NCI-H1092 (cell line): ENCODE measurements at places on chromosomes 3 and 15.

DNA sequence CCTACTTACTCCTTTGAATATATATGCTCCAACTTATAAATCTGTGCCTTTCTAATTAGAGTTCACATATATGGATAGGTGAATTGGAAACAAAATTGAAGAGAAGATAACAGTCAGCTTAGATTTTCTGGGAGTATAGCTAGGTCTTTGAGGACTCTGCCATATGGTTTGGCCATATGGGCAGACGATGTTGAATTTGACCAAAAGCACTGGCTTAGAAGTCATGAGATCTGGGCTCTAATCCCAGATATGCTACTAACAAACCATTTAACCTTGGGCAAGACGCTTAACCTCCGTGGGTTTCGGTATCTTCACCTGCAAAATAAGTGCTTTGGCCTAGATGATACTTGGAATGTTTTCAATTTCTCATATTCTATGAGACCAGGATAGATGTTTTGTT, 154.1 kb downstream of the LSAMP start:
- DNase-seq: no peak

DNA sequence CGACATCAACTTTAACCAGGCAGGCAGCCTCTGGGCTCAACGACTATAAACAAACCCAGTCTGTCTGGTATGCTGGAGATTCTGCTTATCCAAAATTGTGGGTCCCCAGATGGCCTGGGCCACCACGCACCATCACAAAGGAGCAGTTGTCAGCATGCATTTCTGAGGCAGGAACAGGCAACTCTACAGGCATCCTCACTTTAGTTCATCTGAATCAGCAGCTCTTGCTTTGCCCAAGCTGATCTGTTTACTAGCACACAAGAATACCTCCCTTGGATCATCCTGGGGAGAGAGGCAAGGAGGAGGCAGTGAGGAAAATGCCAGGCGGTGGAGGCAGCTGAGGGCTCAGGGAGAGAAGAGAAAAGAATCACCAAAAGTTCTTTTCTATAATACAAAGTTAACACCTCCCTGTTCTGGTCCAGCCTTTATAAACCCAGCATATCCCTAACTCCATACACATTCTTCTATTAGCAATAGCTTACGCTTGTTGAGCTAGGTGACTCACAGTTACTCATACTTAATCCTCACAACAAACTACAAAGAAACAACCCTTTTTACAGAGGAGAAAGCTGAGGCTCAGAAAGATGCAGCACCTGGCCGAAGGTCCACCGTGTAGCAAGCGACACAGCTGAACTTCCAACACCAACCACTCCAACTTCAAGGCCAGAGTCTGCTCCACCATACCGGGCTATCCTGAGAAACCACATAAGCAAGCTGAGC, 33.6 kb downstream of the ZDHHC3 start:
- no peak for DNase-seq

DNA sequence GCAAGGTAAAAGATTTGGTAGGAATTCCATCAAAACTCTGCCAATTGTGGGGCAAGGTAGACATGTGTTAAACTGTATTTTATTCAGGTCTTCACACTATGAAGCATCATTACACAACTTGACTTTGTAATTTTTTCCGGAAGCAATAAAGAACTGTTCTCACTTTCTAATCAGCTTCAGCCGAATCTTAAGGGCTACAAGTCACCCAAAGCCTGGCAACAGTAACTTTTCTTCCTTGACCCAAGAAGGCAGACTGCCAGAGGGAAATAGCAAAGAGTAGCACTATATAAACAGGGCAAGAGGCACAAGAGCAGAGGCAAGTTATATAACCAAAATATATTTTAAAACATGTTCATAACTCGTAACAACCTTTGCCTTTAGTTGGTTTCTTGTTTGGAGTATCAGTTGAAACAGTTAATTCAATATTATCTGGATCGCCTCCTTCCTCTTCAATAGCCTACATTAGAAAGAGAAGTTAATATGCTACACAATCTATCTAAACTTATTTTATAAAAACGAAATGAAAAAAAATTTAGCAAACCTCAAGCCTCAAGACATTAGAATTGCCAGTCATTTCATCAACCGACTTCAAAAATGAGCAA, 1.4 kb downstream of the SLTM start:
- no peak for DNase-seq

- no peak for DNase-seq
Measured at GRCh38 chr15:73926219-73927002, at the start of gene LOXL1. LOXL1 (plus strand) TSS chr15:73926462; CDS start chr15:73926784, 322 bp downstream.

- no peak for DNase-seq
Measured at GRCh38 chr3:197782230-197782629, 8.8 kb upstream of the LRCH3 start.

GRCh38 chr15:39680868-39681267, 100.0 kb downstream of the THBS1 start:
- no peak for DNase-seq

DNA sequence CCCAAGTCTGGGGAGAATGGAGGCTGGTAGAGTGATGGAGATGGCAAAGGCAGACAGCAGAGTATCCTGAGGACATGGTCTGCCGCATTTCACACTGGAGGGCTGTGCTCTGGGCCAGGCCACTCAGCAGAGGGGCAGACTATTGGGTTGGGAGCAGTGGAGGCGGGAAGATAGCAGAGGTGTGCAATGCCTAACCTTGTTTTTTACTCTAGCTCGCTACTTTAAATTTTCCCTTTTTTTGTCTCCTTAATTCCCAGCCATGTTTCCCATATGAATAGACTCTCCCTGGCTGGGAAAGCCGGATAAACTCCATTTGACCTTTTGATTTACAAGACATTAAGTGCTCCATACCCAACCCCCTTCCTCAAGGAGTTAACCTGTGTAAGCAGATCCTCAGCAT, 33.5 kb upstream of the ST6GAL1 start:
- no peak for DNase-seq

DNA sequence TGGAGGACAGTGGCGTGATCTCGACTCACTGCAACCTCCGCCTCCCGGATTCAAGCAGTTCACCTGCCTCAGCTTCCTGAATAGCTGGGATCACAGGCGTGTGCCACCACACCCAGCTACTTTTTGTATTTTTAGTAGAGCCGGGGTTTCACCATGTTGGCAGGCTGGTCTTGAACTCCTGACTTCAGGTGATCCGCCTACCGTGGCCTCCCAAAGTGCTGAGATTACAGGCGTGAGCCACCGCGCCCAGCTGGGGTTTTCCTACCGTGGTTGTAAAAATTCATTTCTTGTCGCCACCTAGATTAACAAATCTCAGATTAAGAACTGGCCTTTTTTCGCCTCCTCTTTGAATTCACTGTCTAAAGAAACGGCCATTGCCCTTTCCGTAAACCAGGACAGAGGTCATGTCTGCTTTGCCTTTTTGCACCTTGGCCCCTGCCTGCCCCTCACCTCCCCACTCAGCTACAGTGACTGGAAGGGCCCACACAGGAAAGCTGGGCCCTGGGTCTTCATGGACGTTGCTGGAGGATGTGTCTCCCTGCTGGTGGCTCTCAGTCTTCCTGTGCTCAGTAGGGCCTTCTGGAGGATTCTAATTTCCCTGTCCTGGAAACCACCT, 17.2 kb downstream of the ZNF710 start:
- no peak for DNase-seq

- no peak for DNase-seq
Measured at GRCh38 chr15:73746883-73747282, 6.3 kb downstream of the INSYN1 start.

GRCh38 chr15:56341201-56341600, 24.0 kb upstream of the TEX9 start:
- no peak for DNase-seq

DNA sequence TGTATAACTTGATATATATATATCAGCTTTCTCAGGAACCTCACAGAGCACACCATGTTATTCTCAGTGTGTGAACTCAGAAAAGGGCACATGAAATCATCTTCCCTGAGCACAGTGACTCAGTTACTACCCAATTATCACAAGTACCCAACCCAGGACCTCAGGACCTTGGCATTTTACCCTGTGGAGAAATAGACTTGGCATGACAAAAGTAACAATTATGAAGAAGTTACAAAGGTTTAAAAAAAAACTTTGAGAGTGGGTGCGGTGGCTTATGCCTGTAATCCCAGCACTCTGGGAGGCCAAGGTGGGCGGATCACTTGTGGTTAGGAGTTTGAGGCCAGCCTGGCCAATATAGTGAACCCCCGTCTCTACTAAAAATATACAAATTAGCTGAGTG, 52.4 kb downstream of the ONECUT1 start:
- no peak for DNase-seq

DNA sequence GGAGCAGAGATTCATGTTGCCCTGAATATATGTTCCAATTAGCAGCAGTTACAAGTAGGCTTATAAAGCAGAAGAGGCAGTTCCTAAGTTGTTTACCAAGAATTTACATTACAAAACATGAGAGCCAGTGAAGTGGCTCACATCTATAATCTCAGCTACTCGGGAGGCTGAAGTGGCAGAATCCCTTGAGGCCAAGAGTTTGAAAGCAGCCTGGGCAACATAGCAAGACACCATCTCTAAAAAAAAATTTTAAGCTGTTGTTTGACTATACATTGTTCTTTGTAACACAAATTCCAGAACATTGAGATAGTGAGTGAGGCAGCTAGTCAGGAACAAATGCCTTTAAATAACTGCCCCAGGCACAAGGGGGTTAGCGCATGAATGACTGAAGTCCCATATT, 10.3 kb upstream of the ZMAT3 start:
- no peak for DNase-seq

DNA sequence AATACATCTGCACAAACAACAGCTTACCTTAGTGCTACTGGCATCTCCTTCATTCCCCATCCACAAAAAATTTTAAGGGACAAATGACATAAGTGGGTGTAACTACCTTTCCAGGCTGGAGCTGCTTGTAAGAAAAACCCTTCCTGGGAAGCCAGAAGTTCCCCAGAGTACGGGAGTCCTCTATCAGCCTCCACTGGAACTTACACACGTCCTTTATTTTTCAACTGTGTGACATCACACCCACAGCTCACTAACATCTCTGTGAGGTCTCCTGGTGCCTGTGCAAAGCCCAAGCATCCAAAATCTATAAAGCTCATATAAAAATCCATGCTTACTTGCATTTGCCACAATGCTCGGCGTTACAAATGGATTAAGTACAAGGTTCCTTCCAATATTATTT, 27.6 kb downstream of the LRIG1 start:
- no peak for DNase-seq

GRCh38 chr3:52373676-52374075, 57.6 kb downstream of the DNAH1 start:
- DNase-seq: no peak

DNA sequence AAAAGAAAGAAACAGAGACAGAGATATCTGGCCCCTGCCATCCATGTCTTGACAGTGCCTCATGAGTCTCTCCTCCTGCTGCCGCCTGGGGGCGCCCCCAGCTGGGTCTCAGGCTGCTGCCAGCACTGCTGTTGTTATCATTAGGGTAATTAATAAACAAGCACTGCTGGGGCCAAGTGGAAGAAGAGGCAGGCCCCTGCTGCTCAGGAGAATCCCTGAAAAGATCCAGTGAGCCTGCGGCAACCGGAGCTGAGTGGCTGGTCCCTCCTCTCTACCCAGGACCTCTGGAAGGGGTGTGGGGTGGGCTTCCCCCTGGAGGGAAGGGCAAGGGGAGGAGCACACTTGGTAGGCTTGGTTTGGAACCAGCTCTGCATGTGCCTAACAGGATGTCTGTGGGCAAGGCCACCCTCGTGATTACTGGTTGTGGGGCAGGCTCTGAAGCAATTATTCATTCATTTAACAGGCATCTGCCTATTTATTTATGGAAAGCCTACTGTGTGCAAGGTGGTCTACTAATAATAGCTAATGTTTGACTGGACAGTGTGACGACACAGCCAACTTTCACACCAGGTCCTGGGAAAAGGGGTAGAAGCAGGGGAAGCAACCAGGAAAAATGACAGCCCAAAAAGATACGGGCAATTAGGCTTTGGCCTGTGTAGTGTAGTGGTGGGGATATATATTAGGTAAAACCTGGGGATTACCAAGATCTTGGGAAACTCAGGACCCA, 1.2 kb upstream of the TYRO3 start:
- no peak for DNase-seq

GRCh38 chr15:52466134-52466701, 62.5 kb downstream of the MYO5A start:
- no peak for DNase-seq

DNA sequence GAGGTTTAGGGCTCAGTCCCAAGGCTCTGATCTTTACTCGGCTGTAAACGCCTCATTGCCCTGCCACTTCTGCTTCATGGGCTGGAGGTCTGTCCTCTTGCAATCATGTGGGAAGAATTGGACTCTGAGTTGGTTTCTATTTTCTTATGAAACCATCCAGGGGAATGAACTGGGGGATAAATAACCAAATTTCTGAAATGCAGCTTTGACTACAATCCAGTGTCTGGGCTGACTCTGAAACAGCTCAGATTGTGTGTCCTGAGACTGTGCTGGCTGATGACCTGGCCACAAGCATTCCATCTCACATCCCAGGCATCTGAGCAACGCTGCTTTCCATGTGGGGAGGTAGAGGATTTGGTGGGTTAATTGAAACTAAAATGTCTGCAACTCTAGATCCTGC, 71.0 kb upstream of the GALNT15 start:
- no peak for DNase-seq

DNA sequence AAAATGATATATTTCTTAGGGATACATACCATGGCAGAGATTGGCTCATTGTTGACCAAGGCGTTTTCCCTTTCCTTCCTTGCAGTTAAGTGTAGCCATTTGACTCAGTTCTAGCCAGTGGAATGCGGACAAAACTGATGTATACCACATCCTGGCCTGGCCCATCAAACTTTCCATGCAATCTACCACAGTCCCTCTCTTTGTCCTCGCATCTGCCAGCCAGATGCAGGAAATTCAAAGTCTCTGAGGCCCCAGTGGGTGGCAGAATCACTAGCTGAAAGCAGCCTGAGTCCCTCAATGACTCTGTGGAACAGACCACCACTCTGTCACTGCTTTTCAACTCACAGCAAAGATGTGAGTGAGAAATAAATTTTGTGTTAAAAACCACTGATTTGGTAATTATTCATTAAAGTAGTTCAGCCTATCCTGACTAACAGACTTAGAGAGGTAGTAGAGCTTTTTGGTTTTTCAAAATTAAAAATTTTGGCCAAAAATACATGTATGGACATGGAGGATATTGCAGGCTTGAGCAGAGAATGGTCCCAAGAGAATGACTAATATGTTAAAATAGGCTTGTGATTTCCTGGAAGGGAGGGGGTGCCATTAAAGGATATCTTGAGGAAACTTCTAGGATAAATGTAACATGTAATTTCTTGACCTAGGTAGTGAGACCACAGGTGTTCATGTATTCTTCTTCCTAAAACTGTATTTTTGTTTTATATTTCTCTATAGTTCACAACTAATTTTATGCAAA, 10.9 kb downstream of the LRRFIP2 start:
- DNase-seq: no peak

GRCh38 chr3:15844889-15845288, 47.1 kb upstream of the ANKRD28 start:
- DNase-seq: no peak

DNA sequence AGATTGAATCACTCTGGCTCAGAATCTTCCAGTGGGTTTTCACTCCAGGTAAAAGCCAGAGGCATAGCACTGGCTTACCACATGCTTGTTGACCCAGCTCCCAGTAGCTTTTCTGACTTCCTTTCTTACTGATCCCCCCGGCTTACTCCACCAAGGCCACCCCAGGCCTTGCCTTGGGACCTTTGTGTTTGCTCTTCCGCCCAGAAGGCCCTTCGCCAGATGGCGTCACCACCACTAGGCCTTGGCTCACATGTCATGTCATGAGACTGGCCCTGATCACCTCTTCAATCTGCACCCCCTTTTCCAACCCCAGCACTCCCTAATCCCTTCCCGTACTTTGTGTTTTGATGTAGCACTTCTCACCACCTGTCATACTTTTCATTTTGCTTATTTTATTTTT, 98.5 kb upstream of the UMPS start:
- no peak for DNase-seq

GRCh38 chr15:61700803-61701202, 359.4 kb downstream of the VPS13C start:
- no peak for DNase-seq
